SK-MEL-5 (cell line): ENCODE measurements at places on chromosomes 16 and 17.

DNA sequence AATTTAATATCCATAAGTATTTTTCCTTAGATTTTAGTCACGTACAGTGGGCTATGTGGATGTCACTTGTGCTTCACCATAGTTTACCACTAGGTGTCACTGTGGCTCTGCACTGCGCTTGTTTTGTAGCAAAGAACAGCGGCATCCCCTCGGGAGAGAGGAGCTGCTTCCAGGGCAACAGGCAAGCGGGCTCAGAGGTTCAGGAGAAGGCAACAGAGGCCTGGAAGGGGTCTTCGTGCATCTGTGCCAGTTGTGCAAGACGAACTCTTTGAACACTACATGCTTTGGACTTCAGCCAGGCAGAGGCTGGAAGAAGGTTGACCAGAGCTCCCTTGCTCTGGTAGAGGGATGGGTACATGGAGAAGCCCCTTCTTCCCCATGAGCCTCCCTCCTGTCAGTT lies 20.6 kb downstream of the CYB561 start:
- DNase-seq = peak; percentile 87

GRCh38 chr17:80362428-80363119 lies 52.4 kb upstream of the ENDOV start:
- no peak for DNase-seq

DNA sequence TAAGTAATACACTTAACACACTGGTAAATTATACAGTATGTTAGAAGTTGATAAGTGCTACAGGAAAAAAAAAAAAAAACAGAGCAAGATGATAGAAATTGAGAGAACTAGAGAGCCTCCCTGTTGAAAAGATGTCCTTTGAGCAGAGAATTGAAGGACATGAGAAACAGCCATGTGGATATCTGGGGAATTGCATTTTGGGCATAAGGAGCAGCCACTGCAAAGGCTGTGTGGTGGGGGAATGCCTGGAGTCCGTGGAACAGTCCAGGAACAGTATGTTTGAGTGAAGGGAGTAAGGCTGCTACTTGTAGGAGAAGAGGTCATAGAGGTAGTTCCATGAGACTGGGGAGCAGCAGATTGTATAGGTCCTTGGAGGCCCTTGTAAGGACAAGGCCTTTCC lies 178.4 kb downstream of the FTO start:
- DNase-seq = peak; percentile 35

DNA sequence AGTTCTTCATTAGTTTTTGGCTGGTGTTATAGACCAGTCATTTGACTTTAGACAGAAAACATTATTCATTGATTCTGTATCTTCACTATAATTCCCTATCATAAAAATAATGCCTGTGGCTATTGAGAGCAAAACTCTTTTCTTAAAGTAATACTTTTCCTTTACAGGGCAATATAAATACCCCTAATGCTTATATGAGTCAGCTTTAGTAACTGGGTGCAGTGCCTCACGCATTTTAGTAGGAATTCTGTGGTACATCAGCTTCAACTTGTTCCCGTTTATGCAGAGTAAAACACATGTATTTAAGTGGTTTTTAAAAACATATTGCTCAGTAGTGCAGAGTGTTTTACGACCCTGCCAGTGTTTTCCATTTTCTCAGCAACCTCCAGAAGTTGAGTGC lies 68.1 kb downstream of the SEC14L1 start:
- DNase-seq = no peak

GRCh38 chr17:45195424-45195823 lies 26.3 kb upstream of the FMNL1 start:
- DNase-seq = no peak

DNA sequence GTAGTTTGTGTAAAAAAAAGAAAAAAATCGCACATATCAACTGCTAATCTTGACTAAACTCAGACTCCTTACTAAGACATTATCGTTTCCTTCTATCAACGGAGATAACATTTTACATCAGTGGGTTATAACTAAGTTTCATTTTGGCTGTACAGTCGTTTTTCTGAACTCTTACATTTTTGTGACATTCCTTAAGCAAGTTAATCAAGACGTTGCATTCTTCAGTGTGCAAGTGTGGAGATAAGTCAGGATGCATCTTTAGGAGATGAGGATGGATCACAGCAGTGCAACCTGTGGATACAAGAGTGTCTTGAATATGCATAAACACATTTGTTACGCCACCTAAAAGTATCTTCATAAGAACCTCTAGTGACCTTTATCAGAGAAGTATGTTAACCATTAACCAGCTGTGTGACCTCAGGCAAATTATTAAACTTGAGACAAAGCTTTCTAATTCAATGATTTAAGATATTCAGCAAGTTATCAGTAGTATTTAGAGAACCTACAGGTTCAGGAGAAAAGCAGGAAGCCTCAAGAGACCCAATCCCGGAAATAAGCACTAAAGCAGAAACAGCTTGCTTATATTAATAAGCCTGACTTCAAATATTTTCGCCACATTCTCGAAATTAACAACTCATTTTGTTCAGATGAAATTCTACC lies 9.4 kb downstream of the CMC2 start:
- DNase-seq = no peak

GRCh38 chr16:11571549-11571948 lies 15.2 kb downstream of the LITAF start:
- DNase-seq = no peak

DNA sequence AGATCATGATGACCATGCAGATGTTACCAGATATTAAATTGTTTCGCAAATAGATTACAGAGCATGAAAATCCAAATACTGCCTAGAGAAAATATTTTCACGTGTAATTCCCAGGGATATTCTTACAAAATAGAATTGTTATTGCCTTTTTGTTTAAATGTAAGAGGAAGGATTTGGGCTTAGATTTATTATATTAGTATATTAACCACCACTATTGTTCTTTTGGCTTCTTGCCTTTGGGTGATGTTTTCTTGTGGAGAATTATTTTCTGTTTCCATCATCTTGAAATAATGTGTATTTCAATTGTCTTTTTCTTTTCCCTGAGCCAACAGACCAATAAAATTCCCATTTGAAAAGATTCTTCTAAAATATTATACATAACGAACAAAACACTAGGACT lies 109.7 kb upstream of the NUDT7 start:
- no peak for DNase-seq
